Stimulated activated CD4-positive, alpha-beta T cell treated with anti-CD3 and anti-CD28 coated beads, Interleukin-1b, Interleukin-23, amount 100 ng/mL, for 48 hours (primary cell): ENCODE measurements at places on chromosomes 1 and 21.

DNA sequence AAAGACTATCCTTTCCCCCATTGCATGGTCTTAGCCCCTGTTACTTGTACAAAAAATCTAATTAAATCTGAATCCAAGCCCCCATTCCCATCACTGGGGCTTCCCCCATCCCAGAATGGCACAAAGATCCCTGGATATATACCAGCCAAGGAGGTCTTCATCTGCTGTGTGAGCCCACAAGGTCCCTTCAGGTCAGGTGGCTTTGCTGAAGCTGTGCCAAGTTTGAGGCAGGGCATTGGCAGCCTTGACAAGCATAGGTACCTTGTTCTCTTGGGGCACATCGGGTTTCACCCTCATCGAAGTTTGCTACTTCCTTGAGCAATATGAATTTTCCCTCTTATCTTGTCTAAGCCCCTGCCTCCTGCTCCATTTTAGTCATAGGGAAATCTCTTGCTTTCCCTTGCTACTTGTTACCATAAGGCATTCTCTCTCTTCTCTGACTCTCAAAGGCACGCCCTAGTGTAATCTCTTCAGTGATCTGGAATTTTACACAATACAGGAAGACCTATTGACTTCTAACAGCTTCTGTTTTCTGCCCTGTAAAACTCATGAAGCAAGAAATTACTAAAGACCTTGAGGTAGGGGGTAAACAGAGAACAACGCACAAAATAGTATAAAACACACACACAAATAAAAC, 71.4 kb upstream of the COG2 start:
- DNase-seq: no peak

GRCh38 chr1:11042995-11043874, 3.8 kb downstream of the MASP2 start:
- no peak for DNase-seq

DNA sequence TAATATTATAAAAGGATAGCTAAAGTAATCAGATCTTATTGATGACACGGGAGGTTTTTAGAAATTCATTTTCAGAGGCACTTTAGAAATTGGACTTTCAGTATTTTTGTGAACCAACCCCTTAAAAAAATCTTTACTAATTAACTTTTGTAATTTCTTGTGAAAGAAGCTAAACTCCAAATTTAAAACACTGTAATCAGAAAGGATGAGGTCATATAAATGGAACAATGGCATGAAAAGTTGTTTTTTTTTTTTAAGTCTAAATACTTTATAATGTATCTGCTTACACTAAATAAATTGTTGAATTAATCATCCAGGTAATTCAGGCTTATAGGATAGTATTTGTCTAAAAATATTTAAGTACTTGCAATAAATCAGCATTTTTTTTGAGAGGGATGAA, 9.0 kb downstream of the ZBTB18 start:
- no peak for DNase-seq

- no peak for DNase-seq
Measured at GRCh38 chr1:238176441-238176840, 285.7 kb upstream of the ZP4 start.

- no peak for DNase-seq
Measured at GRCh38 chr1:67348586-67349252, 41.0 kb downstream of the IL12RB2 start.

GRCh38 chr1:245168086-245168485, 13.3 kb downstream of the KIF26B start:
- no peak for DNase-seq

DNA sequence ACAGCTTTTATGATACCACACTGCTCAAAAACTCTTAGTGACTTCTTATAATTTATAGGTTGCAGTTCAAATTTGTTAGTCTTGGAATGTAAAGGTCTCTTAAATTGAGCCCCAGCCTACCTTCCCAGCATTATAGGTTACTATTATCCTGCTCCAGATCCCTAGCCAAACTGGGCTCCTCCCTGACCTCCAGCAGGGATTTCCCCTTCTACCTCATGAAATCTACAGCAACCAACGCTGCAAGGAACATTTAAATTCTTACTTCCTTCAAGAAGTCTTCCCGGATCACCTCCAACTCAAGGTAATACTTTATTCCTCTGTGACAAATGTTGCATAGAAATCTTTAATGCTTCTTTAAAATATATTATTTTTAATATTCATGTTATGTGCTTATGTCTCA, 255.1 kb upstream of the C1orf105 start:
- no peak for DNase-seq

DNA sequence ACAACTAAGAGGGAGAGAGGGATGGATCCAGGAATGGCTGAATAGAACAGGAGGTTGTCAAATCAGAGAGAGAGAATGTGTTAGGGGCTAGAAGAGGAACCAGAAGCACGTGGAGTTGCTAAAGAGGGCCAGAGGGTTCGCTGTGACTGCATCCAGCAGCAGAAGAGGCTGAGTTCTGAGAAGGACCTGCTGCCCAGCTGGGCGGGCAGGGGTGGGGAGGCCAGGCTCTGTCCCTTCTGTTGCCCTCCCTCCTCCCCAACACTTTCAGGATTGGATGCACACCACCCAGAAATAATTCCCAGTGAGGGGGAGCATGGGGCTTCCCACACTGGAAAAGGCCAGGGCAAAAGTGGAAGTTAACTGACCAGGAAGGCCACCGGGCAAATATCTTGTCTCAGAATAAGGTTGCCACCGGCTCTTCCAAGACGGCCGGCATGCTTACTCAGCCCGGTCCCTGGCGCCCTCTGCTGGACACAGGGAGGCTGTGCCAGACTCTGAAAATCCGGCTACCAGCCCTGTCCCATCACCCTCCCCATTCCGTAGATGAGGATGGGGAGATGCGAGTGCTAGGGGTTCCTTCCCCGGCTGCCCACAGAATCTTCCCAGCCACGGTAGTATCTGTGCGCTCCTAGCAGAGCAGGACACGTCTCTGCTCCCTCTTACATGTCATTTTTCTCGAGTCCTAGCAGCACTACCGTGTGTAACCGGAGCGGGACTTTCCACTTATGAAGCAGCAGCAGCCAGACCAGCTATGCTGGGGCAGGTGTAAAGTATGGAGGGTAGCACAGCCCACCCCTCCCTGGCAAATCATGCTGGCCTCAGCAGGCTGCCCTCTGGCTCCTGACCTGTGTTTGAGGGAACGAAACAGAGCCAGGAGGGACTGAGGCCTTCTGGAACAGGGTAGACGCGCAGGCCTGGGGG, 46.8 kb upstream of the A3GALT2 start:
- DNase-seq: peak; percentile 82

GRCh38 chr1:201493757-201494617, 12.9 kb downstream of the CSRP1 start:
- no peak for DNase-seq

DNA sequence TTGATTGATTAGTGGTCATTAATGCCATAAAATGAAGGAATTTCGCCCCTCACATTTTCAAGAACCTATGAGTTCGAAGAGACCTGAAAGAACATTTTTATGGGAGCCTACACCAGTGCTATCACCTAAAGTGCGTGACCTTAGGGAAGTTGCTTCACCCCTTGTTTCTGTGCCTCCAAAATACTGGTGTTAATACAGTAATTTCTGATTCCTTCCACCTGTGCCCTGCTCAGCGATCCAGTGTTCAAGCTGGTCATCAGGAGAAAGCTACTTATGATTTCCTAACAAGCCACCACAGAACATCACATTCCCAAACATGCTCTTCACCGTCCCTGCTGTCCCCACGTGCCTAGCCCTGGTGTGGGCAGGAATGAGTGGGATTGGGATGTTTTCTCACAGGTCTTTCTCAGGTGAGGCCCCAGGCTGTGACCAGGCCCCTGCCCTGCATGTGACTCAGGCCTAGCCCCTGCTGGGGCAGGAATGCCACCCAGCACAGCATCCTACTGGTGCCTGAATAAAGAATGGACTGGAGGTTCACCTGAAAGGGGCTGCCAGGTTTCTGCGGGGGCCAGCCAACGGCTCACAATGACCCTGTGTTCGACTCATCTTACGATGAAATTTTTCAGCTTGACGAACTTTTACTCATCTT, 60.3 kb downstream of the CD247 start:
- no peak for DNase-seq

- DNase-seq: no peak
Measured at GRCh38 chr1:176719447-176719846, 256.5 kb downstream of the PAPPA2 start.

DNA sequence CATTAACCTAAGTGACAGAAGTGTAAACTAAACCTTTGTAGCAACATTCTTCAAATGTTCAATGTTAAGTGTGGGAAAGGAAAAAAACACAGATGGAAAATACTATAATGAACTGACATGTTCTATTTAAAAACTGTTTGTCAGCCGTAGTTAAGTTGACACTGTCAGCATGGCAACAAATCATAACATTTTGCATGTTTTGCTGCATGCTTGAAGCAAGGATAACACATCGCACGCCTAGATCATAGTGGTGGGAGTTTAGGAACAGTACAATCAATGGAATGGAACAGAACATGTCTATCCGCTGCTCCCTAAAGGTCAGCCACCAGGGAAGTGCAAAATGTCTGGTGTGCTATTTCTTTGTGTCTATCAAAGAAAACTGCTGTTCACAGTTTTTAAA, 62.5 kb upstream of the ESRRG start:
- no peak for DNase-seq

DNA sequence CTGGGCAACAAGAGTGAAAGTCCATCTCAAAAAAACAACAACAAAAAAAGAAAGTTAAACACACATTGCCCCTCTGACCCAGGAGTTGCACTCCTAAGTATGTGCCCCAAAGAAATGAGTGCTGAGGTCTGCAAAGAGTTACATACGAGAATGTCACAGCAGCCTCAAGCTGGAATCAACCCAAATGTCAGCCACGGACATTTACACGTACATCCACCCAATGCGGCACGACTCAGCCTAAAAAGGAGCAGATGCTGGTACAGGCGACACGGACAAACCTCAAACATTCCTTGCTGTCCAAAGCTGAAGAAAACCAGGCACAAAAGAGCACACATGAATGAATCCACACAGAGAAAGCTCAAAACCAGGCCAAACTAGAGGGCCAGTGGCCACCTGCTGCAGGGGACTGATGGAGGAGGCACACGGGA, 46.8 kb upstream of the ECE1 start:
- DNase-seq: no peak
